LNCaP clone FGC (cell line): ENCODE measurements at places on chromosomes 3 and 15.

DNA sequence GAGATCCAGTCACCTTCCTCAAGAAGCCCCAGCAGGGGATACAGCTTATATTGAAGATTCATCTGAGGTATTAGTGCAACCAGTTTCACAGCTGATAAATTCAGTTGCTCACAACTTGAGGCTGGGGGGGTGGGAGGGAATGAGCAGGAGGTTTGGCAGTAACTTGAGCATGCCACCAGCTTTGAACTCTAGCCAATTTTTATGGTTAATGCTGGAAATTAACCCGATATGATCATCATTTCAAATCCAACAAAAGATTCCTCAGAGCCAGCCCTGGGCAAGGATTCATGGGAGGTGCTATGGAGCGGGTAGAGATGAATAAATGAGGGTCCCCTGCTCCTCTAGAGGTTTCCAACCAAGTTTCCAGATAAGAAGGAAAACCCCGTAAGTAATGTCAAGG, 73.1 kb upstream of the HES1 start:
- DNase-seq, result no peak

DNA sequence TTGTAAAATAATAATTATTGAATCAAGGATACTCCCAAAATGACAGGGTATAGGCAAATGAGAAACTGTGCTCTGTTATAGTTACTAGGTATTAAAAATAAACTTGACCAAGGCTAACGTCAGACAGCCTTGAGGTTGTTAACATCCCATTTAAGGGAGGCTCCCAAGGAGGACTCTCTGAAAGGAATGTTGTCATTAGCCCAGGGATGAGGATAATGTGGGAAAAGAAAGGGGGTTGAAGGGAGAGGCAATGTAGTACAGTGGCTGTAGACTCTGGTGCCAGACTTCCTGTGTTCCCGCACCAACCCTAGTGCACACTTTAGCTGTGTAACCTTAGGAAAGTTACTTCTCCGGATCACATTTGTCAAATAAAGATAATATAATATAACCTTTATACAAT, 47.0 kb upstream of the RARB start:
- DNase-seq, result no peak

- DNase-seq, result no peak
Measured at GRCh38 chr15:89450076-89451006, 46.0 kb downstream of the RHCG start.

- DNase-seq, result no peak
Measured at GRCh38 chr3:66224220-66224619, 3.4 kb downstream of the SLC25A26 start.

- no peak for DNase-seq
Measured at GRCh38 chr3:115725800-115726199, 102.5 kb downstream of the GAP43 start.

DNA sequence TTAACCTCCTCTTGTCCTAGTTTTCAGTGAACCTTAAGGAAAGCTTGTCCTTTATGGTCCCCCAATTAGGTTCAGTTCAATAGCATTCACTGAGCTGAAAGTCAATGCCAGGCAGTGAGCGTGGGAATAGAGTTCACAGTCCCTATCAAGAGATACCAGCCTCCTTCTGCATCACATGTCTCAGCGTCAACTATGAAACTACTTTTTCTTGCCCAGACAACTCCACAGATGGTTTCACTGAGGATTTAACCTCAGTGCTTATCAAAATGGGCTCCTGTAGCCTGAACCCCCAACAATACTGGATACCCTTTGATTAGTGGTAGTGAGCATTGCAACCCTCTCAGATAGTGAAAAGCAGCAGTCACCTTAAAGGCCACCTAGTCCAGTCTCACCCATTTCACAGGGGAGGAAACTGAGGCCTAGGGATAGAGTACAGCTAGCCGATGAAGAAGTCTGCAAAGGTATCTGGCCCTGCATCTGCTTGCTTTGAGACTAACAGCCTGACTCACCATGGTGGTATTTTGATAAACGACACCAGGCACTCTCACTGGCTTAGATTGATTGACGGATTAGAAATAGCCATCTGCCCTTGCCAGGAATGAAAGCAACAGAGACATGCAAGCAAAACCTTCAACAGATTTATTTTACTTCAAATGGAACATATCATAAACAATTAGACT, 1.6 kb upstream of the UBA3 start:
- DNase-seq, result no peak

GRCh38 chr3:10223676-10224639, 24.3 kb upstream of the TATDN2 start:
- no peak for DNase-seq

DNA sequence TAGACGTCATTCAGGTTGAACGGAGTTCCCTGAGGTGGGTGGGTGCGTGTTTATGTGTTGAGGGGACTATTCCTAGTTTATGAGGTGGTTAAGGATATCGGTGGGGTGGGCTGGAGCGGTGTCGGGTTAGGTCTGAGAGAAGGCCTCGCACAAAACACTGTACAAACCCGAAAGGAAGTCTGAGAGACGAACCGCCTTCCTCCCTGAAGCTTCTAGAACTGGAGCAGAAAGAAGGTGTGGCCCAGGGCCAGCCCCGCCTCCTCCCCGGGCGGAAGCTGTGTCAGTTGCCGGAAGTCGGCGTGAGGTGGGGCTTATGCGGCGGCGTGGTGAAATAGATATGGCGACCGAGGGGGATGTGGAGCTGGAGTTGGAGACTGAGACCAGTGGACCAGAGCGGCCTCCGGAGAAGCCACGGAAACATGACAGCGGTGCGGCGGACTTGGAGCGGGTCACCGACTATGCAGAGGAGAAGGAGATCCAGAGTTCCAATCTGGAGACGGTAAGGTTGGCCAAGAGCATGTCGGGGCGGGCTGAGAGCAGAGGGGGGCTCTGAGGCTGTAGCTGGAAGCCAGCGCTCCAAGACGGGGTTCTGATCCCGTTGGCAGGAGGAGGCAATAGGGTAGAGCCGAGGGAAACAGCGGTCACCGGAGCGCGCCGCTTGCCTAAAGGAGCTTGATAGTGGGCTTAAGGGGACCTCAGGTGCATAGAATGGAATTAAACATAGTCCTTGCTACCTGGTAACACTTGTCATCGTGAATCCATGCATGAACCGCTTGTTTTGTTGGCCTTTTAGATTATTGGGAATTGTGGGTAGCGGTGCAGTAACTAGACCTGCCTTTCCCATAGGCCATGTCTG, at the start of gene HYPK:
TSS of gene HYPK (plus strand) at position 314 of the 856 bp plus-strand sequence. CDS start at position 338, 24 bp downstream.
- peak; percentile 76 for DNase-seq

DNA sequence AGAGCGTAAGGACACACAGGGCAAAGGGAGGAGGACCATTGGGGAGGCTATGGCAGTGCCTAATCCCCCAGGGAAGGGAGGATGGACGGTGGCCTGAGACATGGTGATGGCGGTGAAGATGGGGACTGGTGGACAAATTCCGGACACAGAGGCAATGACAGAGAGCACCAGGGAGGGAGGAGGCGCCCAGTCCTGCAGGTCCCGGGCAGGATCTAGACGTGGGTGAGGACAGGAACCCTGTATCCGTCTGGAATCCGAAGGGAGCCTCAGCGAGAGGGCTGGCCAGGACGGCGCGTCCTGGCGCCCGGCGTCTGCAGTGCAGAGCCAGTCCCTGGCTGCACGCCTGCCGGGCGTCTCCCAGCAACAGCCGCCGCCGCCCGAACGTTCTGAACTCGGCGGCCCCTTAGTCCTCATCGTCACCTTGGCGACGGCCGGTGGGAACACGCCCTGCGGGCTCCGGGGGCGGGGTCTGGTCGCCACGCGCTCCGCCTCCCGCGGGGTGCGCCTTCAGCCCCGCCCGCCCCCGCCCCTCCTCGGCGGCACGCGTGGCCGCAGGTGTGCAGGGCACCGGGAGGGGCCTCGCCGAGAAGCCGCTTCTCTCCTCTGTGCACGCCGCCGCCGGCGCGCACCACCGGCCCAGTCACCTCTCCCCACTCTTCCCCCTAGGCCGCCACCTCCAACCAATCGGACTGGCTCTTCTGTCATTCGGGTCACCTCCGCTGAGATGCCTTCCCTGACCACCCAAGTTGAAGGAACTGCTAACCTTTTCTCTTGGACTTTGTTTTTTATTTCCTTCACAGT, 11.6 kb downstream of the XIRP1 start:
- peak; percentile 68 for DNase-seq

DNA sequence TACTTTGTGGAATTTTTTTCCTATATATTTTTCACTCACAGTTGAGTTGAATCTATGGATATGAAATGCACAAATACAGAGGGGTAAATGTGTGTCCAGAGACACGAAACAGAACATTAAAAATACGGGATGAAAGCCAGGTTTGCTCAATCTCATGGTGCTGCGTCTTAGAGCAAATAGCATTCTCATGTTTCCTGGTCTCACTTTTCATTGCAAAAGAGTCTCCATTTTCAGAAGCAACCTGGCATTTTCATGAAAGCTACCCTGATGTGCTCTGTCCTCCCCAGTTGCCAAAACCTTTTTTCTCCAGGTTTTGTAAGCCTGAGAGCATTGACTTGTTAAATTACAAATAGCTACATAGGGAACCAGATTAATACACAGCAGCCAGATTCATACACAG, 49.5 kb upstream of the MBNL1 start:
- no peak for DNase-seq

DNA sequence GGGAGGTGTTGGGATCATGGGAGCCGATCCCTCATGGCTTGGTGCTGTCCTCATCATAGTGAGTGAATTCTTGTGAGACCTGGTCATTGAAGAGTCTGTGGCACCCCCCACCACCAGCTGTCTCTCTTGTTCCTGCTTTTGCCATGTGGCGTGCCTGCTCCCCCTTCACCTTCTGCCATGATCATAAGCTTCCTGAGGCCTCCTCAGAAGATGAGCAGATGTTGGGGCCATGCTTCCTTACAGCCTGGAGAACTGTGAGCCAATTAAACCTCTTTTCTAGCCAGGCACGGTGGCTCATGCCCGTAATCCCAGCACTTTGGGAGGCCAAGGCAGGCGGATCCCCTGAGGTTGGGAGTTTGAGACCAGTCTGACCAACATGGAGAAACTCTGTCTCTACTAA, 37.0 kb upstream of the CGNL1 start:
- no peak for DNase-seq

DNA sequence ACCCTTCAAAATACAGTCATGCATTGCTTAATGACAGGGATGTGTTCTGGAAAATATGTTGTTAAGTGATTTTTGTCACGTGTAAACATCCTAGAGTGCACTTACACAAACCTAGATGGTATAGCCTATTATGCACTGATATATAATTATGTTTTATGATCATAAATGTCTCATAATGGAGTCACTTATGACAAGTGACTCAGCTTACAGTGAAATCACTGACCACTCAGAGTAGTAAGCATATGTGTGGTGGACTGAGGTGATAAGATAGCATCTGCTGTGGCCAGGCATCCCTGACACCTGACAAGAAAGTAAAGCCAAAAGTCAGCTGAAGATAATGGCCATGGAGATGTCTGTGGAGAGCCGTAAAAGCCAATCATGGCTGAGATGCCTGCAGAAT, 5.4 kb downstream of the ACAD11 start:
- no peak for DNase-seq

DNA sequence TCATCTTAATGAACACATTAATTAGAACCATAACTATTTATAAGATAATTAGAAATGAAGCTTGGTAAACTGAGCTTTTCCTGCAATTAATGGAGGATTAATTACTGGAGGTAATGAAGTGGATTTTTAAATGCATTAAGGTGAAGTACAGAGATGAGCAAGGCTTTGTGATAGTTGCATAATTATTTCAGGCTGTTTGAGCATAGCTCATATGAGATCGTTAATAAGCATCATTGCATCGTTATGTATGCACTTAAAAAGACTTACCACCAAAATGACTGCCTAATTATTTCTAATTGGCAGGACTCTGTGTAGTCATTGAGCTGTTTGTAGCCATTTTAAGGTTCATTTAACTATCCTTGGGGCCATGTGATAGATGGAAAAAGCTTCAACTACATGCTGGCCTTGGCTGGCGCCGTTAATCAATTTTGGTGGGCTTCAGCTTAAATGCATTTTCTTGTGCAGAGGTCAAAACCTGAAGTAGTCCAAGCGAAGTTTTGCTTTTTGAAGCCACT, 55.3 kb downstream of the RSRC1 start:
- no peak for DNase-seq

- no peak for DNase-seq
Measured at GRCh38 chr3:197942956-197943556, 6.9 kb upstream of the RPL35A start.

- no peak for DNase-seq
Measured at GRCh38 chr3:50341537-50341936, 901 bp upstream of the RASSF1 start.

- DNase-seq, result no peak
Measured at GRCh38 chr15:90530250-90531051, 728 bp downstream of the CRTC3 start.

GRCh38 chr3:169286214-169286613, 377.3 kb downstream of the MECOM start:
- DNase-seq, result no peak

DNA sequence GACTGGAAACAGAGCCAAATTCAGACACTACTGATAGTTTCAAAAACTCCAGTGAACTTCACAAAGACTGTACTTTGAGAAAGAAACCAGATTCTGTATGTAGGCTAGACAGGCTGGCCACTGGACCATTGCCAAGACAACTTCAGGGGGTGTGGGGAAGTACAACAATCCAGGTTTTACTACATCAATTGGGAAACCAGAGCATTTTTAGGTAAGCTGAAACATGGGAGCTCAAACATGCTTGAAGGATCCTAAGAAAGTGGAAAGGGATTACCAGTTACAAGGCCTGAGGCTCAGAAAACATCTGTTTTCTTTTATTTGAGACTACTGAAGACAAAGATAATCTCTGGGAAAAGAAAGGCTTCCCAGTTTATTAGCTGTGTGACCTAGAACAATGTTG, 26.9 kb upstream of the ZNF280D start:
- no peak for DNase-seq

GRCh38 chr3:39961230-39961629, 151.8 kb downstream of the MYRIP start:
- no peak for DNase-seq

DNA sequence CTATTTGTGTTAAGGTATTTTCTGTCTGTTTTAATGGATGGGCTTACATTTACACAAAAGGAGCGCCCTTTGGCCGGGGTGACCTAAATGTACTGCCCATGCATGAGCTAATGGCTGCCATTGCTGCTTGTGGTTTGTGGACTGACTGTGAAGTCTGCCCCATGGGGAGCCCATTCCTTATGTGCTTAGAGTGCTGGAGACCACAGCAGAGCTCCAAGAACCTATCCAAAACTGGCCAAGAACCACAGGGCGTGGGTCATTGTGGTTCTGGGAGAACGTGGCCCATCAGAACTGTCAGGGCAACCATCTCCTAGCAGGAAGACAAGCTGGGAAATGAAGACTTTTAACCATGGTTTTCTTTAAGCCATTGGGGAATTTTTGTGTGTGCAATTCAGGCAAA, 105.3 kb downstream of the CHDH start:
- DNase-seq, result no peak

- no peak for DNase-seq
Measured at GRCh38 chr3:160374472-160374871, 24.6 kb downstream of the IFT80 start.

GRCh38 chr3:71360764-71361163, 222.8 kb downstream of the FOXP1 start:
- DNase-seq, result no peak

DNA sequence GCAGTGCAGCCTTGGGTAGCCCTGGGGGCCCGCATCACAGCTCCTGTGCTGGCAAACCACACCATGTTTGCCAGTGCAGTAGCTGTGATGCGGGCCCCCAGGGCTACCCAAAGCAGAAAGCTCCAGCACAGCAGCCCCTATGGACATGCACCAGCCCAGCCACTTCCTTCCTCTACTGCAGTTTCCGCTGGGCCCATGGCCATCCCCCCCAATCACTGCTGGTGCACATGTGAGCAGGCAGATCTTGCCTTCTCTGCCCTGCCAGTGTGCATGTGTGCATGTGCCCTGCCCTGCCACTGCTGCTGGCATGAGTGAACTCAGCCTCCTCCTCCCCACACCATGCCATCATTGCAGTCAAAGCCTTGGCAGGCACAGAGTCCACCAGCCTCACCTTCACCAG, 20.1 kb upstream of the MINAR1 start:
- no peak for DNase-seq
